ENCODE measurements at places on chromosomes 13 and 19.
A peak's percentile ranks its signal among the peaks of the same experiment; 100 is the strongest.

DNA sequence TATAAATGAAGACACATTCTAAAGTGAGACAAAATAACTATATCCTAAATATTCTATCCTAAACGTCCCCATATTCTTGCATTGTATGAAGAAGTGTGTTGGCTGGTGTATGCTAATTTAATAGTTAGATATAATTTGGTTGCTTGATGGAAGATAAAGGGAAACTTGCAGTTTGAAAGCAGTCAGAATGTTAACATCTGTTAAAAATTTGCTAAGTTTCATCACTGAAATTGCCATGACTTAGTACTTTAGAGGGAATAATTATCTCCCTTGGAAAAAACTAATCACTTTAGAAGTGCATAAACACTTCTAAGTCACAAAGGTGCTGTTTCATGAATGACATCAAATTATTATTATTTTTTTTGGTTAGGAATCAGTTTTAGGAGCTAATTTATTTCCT lies 61.6 kb downstream of the ITGBL1 start:
- peak; percentile 36 for DNase-seq

DNA sequence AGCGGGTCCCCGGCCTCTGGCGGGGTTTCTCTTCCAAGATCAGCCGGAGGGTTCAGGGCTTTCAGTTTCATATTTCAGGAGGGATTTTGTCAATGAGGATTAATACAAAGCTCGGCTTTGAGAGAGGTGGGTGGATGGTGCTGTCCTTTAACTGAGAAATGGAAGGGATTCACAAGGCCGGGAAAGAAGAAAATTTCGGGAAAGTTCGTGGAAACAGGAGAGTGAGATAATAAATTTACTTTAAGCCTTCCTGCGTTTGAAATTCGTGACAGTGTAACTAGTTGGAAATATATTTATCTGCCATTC lies 283 bp upstream of the PARP4 start:
- DNase-seq, result no peak

GRCh38 chr13:44271915-44272341 lies 101.7 kb upstream of the SERP2 start:
- DNase-seq, result no peak

DNA sequence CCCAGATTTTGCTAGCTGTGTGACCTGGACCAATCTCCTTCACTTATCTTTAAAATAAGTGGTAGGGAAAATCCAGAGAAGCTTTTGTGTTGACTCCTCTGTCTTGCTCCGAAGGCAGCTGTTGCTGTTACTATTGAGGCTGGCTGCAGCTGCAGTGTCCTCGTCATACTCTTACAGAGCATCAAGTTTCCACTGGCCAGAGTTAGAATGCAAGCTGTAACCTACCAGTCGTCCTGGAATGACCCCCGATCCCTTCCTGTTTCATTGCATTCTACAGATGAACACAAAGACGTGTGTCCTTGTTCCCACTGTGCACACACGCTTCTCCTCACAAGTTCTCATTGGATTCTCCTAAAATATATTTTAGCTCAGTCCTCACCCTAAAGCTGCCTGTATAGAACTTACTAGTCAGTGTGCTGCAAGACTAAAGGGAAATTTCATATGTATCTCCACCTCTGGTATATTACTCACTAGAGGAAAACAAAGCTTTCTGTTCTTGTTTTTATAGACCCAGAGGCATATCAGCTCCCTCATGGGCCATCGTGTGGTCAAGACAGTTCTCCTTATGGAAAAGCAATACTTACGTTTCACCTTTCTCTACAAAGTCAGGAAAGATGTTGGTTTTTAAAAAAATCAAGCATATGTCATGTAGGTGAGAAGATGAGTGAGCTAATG lies 589.8 kb downstream of the LMO7 start:
- DNase-seq, result no peak

- peak; percentile 48 for DNase-seq
These were observed 704.7 kb downstream of the DIAPH3 start for GRCh38 chr13:59458908-59459579.

DNA sequence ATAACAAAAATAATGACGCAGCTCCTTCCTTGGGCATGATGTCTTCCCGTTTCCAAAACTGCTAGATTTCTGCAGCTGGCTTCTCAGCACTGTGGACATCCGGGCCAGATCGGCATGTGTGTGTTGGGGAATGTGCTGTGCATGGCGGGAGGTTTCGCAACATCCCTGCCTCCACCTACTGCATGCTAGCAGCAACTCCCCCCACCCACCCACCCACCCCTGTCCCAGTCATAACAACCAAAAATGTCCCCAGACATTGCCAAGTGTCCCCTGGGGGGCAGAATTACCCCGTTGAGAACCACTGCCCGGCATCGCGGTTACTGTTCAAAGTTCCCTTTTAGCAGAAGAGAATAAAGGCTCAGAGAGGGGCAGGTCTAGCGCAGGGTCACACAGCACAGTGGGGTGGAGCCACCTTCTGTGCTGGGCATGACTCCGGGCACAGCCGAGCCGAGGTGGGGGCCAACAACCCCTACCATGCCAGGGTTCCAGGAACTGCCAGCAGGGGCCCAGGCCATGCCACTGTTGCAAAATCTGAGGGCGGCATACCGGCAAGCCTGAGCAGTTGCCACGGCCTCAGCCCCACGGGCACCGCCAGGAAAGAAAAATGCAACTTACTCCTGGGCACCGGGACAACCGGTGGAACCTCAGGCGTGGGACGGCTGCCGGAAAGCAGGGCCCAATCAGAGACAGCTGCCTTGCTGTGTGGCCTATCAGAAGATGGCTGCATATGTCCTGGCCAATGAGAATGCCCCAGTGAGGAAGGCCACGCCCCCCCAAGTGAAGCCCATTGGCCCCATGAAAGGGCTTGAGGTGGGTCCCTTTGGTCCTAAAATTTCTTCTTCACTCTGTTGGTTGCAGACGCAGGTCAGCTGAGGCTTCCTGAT lies 22.5 kb upstream of the NFIC start:
- DNase-seq, result peak; percentile 95

DNA sequence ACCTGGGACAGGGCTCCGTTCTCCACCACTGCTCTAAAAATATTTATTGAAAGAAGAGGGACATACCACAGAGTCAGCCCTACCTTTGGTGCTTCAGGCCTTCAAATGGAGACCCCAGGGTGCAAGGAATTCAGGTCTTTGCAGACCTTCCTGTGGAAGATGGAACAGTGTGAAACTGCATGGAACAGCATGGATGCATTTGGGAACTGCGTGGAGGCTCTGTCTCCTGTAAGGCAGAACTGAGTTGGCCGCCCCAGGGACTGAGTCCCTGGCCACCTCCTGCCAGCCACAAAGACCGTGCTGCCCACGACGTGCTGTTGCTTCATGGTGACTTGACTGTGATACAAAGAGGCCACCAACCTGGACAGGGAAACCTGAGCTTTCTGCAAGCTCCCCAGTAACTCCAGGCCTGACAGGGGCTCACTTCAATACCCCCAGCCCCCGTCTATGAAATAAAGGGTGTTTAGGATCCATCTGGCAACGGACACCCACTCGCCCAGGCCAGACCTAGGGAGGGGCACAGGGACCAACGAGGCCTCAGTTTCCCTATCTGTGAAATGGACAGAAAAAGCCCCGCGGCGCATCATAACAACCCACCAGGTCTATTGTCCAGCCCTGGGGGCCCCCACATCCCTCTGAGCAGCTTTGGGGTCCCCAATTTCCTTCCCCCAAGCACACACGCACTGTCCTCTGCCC lies 58.6 kb upstream of the KLF2 start:
- DNase-seq, result no peak

DNA sequence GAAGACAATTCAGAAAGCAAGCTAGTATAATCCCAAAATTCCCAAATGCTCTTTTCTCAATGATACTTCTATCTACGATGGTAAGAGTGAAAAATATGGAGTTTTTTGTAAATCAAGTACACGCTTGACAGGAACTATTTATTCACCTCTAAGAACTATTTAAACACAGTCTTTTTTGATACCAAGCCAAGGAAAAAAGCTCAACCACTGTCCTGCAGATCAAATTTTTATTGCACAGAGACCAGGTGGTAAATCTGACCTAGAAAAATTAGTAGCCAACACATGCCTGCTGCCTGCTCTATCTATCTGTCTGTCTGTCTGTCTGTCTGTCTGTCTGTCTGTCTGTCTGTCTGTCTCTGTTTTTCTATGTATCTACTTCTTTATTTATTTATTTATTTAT lies 292.2 kb downstream of the MZT1 start:
- no peak for DNase-seq

DNA sequence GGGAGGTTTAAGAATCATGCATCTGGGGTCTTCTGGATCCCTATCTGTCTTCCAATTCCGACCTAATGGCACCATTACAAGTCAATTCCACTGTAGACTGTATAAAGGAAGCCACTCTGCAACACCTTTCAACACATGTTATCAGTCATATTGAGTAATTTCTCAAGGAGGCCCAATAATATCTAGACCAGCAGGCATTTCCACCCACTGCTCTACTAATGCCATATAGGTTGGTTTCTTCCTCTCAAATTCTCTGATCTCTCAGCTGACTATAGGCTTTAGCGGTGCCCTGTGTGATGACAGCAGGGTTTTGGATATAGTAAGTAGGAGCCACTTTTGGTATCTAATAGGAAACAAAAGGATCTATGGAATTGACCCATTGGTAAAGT lies 12.4 kb upstream of the ITM2B start:
- no peak for DNase-seq

GRCh38 chr19:18785179-18786124 lies 5.7 kb downstream of the COMP start:
- peak; percentile 89 for DNase-seq

GRCh38 chr19:19460761-19461265 lies 54.5 kb downstream of the TSSK6 start:
- DNase-seq, result peak; percentile 74

Data from GM23248 (cell line).